NCI-H2171 treated with DMSO at 0.1 percent for 48 hours (cell line): ENCODE measurements at places on chromosomes 7 and 10.

- DNase-seq, result no peak
Observed at GRCh38 chr10:29540016-29540415, 94.8 kb downstream of the SVIL start.

GRCh38 chr10:132904181-132904813 lies 38.1 kb downstream of the CFAP46 start:
- DNase-seq, result peak; percentile 42

GRCh38 chr10:52213321-52213752 lies 100.7 kb upstream of the DKK1 start:
- DNase-seq, result no peak

DNA sequence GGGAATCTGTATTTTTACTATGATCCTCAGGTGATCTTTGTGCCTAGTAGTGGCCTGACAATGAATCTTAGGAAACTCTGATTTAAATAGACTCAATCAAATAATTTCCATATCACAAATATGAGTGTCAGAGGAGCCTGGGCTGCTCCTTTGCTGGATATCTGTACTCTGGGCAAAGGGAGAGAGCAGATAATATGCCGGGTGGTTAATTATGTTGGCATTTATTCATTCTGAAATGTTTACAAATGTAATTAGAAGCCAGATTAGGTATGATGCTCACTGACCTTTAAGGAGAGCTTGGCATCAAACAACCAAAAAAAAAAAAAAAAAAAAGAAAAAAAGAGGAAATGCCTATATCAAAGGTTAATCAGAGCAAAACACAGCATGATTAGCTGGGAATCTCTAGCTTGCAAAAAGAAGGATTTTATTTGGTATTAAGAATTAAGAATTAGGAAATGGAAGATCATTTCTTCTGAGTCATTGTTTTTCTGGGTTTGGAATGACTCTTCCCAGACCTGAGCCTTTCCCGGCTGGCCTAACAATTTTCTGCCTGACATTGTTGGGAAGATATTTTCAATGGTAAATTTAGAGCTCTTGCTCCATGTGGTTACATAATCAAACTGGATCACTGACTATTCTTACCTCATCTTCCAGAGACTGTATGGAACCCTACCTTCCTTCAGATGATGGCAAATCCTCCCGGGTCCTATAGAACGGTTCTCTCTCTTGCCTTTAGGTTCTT lies 365.3 kb downstream of the REEP3 start:
- no peak for DNase-seq

- DNase-seq, result no peak
Observed at GRCh38 chr10:72098836-72099599, 10.7 kb upstream of the SPOCK2 start.

DNA sequence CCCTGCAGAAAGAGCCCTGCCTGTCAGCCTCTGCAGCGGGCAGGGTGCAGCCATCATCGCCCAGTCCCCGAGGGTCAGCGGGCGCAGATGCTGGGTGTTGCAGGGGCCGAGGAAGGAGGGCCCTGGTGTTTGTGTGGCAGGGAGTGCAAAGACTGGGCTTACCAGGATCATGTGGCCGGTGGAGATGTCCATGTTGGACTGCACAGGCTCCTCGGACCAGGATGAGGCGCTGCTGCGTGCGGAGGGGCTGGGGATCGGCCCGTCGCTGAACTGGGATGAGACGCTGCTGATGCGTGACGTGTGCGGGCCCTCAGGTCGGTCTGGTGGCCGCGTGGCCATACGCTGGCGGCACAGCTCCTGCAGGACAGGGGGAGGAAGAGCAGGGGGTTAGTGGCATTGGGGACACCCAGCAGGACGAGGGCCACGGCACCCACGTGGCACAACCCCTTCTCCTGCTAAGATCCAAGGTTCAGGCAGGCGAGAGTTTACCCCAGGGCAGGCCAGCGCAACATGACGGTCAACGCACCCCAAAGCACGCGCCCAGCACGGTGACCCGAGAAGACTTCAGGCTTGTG lies 319.5 kb downstream of the DNAJB6 start:
- no peak for DNase-seq

- no peak for DNase-seq
Observed at GRCh38 chr10:104648421-104648820, 7.3 kb downstream of the SORCS3 start.

GRCh38 chr7:47313564-47313963 lies 268.3 kb downstream of the TNS3 start:
- no peak for DNase-seq

DNA sequence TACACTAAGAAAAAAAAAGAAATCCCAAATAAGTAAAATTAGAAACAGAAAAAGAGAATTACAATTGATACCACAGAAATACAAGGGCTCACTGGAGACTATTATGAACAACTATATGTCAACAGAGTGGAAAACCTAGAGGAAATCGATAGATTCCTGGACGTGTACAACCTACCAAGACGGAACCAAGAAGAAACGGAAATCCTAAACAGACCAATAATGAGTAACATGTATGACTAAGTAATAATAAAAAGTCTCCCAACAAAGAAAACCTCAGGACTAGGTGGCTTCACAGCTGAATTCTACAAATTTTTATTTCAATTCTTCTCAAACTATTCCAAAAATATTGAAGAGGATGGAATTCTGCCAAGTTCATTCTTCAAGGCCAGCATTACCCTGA lies 13.9 kb downstream of the DIP2C start:
- DNase-seq, result no peak

GRCh38 chr7:24874791-24875190 lies 105.2 kb downstream of the OSBPL3 start:
- DNase-seq, result no peak

DNA sequence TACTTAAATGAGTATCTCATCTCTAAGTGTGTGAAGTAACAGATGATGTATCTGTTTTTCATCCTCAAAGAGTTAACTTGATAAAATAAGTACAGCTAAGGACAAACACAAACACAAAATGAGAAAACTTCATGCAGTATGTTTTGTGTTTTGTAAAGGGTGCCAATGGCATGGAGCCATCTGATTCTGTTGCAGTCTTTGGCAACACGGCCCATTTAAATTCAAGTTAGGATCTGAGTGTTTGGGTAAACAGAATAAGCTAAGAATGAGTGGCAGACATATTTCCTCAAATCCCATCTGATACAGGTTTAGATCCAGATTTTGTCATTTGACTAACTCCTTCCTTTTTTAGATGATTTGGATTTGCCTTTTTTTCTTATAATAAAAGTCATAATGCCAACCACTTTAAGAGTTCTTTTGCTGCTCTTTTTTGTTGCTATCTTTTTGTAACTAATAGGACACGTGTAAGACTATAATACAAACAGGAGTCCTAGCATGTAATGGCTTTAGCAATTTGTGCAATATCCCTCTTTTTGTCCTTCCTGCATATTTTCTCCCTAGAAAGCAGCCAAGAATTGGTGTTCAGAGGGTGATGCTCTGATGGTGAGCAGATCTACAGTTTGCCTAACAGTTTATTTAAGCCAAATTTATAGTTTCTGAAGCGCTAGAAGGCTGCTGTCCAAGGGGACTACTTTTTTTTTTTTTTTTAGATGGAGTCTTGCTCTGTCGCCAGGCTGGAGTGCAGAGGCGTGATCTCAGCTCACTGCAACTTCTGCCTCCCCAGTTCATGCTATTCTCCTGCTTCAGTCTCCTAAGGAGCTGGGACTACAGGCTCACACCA lies 18.9 kb upstream of the ACTA2 start:
- no peak for DNase-seq

- peak; percentile 63 for DNase-seq
Observed at GRCh38 chr7:151876899-151877777, at the start of gene PRKAG2. Gene PRKAG2, minus strand, starts transcription at chr7:151877115. Its CDS starts 495 bp downstream, at chr7:151876620.

GRCh38 chr7:41391818-41392217 lies 311.1 kb downstream of the INHBA start:
- DNase-seq, result no peak

DNA sequence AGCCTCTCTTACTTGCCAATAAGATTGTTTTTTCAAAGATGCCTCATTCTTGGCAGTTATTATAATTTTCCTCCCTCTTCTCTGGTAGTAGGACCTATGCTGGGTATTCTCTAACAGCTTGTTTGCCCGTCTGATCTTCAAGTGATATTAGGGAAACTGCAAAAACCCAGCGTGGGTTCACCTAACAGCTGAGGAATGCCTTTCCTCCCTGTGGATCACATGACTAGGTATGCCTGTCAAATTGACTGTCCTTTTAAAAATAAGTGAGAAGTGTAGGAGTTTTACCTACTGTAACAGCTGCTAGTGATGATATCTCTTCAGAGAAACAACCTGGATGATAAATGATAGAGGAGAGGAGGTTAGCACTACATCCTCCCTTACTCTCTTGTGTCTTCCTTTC lies 22.0 kb downstream of the HECTD2 start:
- no peak for DNase-seq

- DNase-seq, result no peak
Observed at GRCh38 chr7:32143301-32143700, 73.1 kb upstream of the PDE1C start.

DNA sequence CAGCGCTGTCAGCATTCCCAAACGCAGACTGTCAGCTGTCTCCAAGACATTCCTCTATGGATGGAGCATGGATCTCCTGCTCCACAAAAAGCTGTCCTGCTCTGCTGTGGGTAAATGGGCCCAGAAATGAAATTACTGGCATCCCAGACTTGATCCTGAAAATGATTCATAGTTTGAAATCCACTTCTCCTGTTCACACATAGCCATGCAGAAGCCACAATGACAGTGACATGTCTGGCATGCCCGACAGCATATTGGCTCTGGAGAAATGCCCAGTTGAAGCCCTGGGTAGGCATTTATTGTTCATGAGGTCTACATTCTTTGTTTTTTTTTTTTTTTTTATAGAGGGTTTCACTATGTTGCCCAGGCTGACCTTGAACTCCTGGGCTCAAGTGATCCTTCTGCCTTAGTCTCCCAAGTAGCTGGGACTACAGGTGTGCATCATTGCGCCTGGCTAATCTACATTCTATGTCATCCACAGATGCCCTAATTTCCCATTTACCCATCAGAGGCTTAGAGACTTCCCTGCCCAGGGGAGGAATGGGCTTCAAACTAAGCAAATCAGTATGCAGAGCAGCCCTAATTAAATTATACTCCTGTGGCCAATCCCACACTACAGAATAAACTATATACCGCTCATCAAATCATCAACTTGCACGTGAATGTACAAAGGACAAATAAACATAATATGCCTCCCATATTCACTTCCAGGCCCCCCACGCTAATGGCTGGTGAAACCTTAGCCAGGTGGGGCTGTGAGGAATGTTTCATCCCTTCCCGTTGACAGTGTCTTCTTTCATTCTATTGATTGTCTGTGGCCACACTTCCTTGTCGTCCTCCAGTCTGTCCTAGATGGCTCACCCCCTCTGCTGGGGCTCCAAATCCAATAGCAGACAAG lies 61.8 kb upstream of the EEPD1 start:
- DNase-seq, result no peak

GRCh38 chr10:34644224-34644623 lies 170.9 kb downstream of the PARD3 start:
- no peak for DNase-seq

- no peak for DNase-seq
Observed at GRCh38 chr7:134557391-134557790, 8.5 kb downstream of the AKR1B15 start.

DNA sequence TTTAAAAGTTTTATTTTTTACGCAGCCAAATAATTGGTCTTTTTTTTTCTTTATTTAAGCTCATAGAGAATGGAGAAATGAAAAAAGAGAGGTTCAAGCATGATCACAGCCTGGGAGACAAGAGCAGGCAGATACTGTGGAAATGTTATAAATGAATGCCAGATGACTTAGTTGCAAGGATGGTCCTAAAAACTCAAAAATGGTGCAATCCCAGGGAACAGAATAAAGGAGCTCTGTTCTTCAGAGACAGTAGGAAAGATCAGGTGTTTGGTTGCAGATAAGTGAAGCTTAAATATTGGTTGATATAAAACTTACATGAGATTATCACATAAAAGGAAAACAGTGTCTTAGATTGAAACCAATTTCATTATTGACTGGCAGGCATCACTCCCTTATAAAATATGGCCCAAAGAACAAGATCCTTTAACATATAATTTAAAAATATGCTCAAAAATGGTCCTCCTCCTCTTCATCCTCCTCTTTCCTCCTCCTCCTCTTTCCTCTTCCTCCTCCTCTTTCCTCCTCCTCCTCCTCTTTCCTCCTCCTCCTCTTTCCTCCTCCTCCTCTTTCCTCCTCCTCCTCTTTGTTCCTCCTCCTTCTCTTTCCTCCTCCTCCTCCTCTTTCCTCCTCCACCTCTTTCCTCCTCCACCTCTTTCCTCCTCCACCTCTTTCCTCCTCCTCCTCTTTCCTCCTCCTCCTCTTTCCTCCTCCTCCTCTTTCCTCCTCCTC lies 18.6 kb downstream of the GNAT3 start:
- DNase-seq, result no peak

GRCh38 chr7:97422046-97422445 lies 304.5 kb downstream of the SDHAF3 start:
- DNase-seq, result no peak

GRCh38 chr7:80277434-80278427 lies 143.1 kb downstream of the GNAI1 start:
- peak; percentile 45 for DNase-seq

DNA sequence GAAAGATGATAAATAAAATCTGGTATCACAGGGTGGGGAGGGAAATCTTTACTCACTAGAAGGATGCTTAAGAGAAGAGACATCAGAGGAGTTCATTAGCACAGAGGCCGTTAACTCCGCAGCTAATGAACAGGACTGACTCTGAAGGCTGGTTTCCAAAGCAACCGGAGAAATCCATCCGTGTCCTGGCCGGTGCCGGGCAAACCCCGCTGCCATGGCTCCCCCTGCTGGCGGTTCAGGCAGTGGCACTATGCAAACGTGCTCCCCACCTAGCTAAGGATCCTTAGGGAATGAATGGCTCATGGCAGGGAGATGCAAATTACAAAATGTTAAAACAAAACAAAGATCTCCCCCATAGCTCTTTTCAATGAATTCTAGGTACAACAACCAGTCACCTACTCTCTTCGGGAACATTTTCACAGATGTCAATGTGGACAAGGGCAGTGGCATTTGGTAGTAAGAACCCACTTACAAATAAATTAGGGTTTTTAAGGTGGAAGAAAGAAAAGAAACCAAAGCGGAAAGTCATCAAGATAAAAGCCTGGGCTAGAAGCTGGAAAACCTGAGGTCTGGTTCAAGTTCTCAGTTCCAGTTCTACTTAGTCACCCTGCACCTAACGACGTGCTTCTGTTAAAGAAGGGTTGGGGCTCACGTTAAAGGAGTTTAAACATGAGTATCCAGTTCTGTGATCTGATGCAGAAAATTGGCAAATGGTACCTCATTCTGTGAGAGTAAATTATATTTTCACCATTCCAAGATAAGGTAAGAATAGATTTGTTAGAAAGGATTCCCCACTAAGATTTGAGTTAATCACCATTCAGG lies 138.2 kb downstream of the SVIL start:
- peak; percentile 40 for DNase-seq

GRCh38 chr10:98587156-98587837 lies 140.6 kb upstream of the HPS1 start:
- no peak for DNase-seq

- DNase-seq, result peak; percentile 3
Observed at GRCh38 chr10:22391600-22391999, 46.3 kb downstream of the SPAG6 start.
